ENCODE measurements at places on chromosomes 2 and 18.

GRCh38 chr2:28956415-28956826 lies 24.7 kb upstream of the TOGARAM2 start:
- no peak for DNase-seq

GRCh38 chr18:55735199-55735855 lies 147.3 kb upstream of the TCF4 start:
- no peak for DNase-seq

- DNase-seq, result no peak
These were observed 494.7 kb downstream of the BCL11A start for GRCh38 chr2:60058781-60059180.

DNA sequence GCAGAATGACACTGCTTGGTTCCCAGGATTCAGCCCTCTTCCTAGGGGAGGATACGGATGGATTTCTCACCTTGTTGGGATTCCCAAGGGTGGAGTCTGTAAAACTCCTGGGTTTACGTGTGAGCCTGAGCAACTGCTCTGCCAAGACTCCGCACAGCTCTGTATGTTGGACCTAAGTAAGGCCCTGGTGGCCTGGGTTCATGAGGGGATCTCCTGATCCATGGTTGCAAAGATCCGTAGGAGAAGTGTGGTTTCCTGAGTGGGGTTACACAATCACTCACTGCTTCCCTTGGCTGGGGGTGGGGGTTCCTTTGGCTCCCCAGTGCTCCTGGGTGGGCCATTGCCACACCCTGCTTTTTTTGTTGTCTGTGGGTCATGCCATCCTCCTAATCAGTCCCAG lies 37.7 kb downstream of the ANKRD12 start:
- DNase-seq, result no peak

DNA sequence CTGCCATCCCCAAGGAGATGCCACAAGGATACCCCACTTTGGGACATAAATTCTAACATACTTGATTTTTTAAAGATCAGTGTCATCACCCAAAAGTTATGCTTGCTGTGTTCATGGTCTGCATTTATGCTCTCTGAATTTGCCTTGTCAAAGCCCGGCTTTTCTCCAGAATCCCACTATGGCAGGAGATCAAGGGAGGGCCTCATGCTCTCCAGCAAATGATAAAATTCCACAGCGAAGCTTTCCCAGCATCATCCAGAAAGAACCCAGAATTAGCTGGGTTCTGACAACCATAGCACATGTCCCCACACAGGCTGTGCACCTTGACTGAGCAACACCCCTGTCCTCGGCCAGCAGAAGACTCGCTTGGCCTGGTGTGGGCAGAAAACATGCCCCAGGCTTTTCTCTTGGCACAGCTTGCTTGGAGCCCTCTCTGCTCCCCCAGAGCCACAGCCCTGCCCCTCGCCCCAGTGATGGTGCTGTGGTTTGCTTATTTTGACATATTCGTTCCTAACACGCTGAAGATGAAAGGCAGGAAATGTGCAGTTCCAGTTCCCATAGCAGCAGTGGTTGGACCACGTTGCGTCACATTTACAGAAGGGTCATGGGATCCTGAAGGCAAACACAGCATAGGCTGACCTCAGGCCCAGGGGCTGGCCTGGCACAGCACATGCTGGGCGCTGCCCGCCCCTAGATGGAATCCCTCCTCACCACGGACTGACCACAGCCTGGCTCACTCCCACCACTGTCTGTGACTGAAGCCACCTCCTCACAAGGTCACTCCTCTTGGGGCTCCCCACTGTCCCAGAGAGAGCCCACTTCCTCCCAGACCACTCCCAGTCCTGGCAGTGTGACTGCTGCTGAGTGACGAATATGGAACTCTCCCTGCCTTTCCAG lies 14.1 kb upstream of the CHRNA1 start:
- no peak for DNase-seq

DNA sequence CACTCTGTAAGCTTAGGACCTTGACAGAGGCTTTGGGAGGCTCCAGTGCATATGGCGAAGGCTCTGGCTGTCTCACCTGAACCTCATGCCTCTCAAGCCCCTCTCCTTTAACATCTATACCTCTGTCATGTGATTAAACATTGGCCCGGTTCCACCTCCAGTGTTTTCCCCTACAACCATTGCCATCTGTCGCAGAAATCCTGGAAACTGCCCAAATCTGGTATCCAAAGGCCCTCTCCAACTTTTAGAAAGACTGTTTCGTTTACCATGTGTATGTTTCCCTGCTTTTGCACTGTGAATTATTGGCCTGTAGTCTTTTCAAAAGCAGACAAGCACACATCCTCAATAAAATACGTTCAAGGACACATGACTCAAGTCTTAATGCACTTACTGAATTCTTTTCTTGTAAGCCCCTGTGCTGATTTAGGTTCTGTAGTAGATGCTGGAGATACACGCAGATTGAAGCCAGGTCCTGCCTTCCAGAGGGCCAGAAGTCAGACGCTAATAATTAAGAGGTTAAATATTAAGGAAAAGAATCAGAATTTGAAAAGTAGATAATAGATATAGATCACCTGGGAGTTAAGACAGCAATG lies 386.4 kb upstream of the SLC14A2 start:
- DNase-seq, result no peak

GRCh38 chr18:22912835-22913234 lies 20.3 kb upstream of the RBBP8 start:
- DNase-seq, result no peak

- no peak for DNase-seq
These were observed 9.0 kb downstream of the UGP2 start for GRCh38 chr2:63850649-63851048.

- no peak for DNase-seq
These were observed 236.1 kb upstream of the SIX3 start for GRCh38 chr2:44705356-44705755.

- no peak for DNase-seq
These were observed 17.3 kb downstream of the HK2 start for GRCh38 chr2:74851191-74851566.

GRCh38 chr2:146890491-146890890 lies 954.3 kb upstream of the ACVR2A start:
- no peak for DNase-seq

DNA sequence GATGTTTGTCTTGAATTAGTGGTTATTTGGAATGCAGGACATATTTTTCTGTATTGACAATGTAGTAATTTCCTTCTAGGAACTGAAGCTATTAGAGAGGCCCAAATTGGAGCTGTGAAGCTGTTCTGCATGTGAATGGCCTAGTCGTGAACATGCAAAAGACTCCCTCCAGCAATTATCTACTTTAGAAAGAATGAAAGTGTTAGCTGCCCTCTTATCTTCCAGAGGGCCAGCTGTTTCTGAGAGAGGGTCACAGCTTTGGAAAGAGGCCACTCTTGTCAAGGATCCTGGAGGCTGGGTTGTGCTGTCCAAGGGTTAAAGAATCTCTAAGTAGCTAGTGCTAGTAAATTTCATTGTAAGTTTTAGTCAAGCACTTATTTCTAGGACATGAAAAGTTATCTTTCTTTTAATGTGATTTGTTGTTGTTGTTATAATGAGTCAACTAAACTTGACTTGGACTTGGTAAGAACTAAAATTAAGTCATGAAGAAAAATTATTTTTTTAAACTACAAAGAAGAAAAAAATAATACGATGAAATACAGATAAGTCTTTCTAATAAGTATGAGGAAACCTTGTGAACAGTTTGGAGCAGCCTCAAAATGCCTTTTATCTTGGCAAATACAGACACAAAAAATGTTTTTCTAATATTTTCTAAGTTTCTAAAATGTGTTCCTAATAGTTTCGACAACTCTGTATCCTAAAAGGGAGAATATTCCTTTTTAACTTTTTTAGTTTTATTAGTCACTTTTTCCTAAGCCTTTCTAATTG lies 36.8 kb downstream of the DPP4 start:
- no peak for DNase-seq
